SHP77 treated with DMSO at 0.1 percent for 48 hours (cell line): ENCODE measurements at places on chromosomes 4 and X.
A peak's percentile ranks its signal among the peaks of the same experiment; 100 is the strongest.

GRCh38 chr4:123477711-123478209 lies 81.2 kb downstream of the SPRY1 start:
- peak; percentile 69 for DNase-seq

DNA sequence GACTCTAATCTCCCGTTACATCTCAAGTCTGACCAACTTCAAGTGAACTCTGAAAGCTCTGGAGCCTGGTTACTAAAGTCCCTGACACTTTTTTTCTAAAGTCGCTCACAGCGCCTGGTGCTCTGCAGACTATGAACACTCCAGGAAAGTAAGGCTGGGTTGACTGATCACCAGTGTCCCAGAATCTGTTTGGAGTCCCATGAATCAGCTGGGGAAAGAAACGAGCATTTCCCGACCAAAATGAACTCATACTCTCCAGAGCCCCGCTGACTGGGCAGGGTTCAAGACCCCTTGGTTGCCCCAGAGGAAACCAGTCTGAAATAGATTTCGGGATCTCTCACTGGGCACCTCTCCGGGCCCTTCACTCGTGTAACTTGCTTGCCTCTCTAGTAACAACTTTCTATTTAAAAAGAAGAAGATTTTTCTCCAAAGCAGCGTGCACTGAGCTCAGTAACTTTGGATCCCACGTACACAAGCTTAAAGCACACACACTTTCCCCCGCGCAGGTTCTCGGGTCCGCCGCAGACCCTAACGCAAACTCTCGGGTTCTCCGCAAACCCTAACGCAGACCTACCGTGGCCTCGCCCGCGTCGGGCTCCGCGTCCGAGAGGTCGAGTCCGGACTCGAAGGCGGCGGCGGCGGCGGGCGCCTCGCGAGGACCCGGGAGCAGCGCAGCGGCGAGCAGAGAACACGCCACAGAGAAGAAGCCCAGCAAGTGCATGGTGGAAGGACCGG lies 964 bp downstream of the VEGFC start:
- DNase-seq: no peak

DNA sequence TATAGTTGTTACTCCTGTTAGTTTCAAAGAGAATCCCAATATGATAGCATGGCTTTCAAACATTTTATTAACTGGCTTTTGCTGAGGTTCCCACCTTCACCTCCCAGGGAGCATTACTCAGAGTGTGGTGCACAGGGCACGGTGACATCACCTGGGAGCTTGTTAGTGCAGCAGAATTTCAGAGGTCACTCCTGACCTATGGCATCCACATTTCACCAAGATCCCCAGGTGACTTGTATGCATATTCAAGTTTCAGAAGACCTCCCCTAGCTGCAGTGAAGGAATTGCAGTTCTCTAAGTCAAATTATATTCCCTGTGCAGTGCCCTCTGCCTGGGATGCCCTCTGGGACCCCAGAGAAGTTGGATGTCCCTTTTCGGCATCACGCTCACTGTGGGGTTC lies 29.7 kb upstream of the LNX1 start:
- DNase-seq: no peak

GRCh38 chrX:118528071-118528737 lies 32.6 kb downstream of the DOCK11 start:
- DNase-seq: no peak

DNA sequence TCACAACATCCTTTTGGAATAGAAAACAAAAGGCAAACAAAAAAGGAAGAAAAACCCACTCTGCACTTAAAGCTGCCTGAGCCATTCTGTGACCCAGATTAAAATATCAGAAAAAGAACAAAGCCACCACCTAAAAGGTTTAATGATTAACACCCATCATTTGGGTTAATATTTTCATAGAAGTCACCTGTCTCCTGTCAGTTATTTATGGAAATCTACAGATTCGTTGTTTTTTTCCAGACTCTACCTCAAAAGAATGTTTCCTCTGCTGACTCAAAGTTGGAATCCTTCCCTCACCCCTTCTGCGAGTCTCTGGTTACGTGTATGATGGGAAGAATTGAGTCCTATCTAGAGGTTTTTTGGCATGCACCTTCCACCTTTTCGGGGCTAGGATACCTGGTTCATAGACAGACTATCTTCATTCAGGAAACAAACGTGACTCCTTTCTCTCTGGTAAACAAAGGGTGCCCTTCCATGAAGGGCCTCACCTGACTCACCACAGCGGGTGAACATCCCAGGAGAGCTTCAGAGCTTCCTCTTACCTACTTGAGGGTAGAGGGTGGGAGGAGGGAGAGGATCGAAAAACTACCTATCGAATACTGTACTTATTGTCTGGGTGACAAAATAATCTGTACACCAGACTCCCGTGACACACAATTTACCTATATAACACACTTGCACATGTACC lies 19.6 kb upstream of the CA5B start:
- DNase-seq: no peak

- no peak for DNase-seq
Observed at GRCh38 chrX:34915463-34916225, 27.0 kb upstream of the FAM47B start.

- DNase-seq: no peak
Observed at GRCh38 chrX:23505531-23506303, 161.6 kb upstream of the PRDX4 start.

DNA sequence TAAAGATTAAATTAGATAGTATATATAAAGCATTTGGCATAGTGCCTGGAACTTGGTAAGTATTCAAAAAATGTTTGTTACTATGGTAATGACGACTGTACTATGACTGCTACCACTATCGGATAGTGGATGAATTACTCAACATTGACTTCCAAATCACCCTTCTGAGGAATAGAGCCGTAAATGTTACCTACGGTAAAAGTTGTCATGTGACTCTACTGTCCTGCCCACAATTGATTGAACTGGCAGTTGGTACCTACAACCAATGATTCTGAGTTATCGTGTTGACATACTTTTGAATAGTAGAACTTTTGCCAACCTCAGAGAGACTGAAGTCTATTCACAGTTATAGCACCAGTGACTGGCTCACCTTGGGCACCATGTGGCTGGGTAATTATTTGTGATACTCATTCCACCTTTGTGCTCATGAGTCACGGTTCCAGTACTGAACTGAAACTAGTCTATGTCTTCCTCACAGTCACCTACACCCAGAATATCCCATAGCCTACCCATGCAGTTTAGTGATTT lies 185.5 kb upstream of the PITX2 start:
- no peak for DNase-seq

GRCh38 chr4:80732010-80732409 lies 298.5 kb upstream of the BMP3 start:
- DNase-seq: no peak

GRCh38 chrX:63350465-63350877 lies 661 bp downstream of the SPIN4 start:
- DNase-seq: no peak

DNA sequence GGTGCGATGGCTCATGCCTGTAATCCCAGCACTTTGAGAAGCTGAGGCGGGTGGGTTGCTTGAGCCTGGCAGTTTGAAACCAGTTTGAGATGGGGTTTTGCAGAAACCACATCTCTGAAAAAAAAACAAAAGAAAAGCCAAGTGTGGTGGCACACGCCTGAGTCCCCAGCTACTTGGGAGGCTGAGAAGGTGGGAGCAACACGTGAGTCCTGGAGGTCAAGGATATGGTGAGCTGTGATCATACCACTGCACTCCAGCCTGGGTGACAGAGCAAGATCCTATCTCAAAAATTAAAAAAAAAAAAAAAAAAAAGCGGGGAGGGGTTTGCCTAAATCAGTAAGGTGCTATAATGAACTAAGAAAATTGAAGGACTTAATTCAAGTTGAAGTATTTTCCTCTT lies 58.2 kb upstream of the TBC1D14 start:
- DNase-seq: no peak
